Activated CD8-positive, alpha-beta memory T cell treated with anti-CD3 and anti-CD28 coated beads, Interleukin-2, amount 10 ng/mL, durations not matched to agents 7 days and 5 days (primary cell): ENCODE measurements at places on chromosomes 3 and 15. TPM values are rescaled to one million over a fixed set of nuclear protein-coding genes. Genes with fewer than 3 reads are reported as not detected.

- no peak for DNase-seq
Measured at GRCh38 chr3:127689266-127689860, 16.6 kb downstream of the ABTB1 start.

GRCh38 chr3:194395778-194396538, 3.1 kb downstream of the GP5 start:
- DNase-seq = peak; percentile 58

DNA sequence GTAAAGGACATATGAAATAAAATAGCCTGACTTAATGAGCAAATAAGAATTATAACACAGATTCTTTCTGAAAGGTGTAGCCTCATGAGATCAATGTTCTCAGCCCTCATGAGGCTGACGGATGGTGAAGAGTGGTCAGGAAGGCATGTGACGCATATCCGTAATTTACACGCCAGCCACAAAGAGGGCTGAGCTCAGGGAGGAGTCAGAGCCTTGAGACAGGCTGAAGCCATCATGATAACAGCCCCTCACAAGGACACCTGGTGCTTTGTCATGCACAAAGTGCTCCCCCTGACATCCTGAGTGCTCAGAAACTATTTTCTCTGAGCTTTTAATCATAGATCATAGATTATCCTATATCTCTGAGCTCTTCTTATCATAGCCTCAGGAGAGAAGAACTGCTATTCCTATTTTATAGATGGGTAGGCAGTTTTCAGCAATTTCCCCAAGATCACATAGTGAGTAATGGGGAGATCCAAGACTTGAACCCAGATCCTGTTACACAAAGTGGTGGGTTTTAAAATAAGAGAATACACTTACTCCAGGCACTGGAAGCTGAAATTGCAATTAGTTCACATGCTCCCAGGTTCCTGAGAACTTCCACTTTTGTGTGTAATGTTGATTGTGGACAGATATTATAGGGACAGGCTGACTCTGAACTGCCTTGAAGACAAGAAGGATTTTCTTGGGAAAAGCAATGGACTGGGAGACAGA, 267.1 kb downstream of the RPLP1 start:
- DNase-seq = peak; percentile 88

- DNase-seq = no peak
Measured at GRCh38 chr3:86990012-86990733, 776 bp downstream of the VGLL3 start.

- DNase-seq = no peak
Measured at GRCh38 chr3:111277226-111277625, 205.6 kb downstream of the NECTIN3 start.

- DNase-seq = no peak
Measured at GRCh38 chr3:184526088-184526433, 35.5 kb upstream of the EPHB3 start.

- DNase-seq = no peak
Measured at GRCh38 chr3:31670136-31670535, 137.4 kb downstream of the STT3B start.

RUBCN gene
- 55.5 TPM for total RNA-seq

LRRC49 gene
- 0.66 TPM for total RNA-seq

ZNF774 gene
- 2.1 TPM for total RNA-seq
